H9 (cell line): ENCODE measurements at places on chromosomes 7 and 10. TPM values are rescaled to one million over a fixed set of nuclear protein-coding genes. Genes with fewer than 3 reads are reported as not detected.

Gene CFAP43
- 0.26 and 0.64 TPM in 2 replicates for total RNA-seq

DNA sequence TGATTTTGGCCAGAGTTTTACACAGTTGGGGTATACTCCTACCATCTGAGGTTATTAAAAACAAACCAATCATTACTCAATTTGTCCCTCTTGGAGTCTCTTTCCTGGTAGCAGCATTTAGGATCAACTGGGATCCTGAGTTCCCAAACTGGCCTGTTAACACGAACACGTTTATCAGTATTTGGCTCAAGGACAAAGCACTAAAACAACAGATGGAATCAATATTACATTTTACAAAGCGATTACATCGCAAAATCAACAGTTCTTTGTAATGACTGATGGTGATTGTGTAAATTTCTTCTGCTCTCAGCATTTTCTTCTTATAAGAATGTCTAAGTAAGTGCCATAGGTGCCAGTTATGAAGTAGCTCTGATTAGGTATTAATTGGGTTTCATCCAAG, 582.9 kb upstream of the ANKRD30A start:
- DNase-seq: no peak
- H3K27ac ChIP-seq: no peak overlapping the region
- H3K4me1 ChIP-seq: no peaks in the 10 kb centered on the region

GRCh38 chr10:84493951-84494848, 165.8 kb downstream of the CCSER2 start:
- H3K4me3 ChIP-seq: no peak overlapping the region
- H3K4me1 ChIP-seq: peaks cover 2% of the 10 kb centered on the region; the same call in 1 of the 2 replicates
- DNase-seq: no peak
- H3K27me3 ChIP-seq: no peaks in the 10 kb centered on the region
- peaks cover 32% of the 10 kb centered on the region for H3K36me3 ChIP-seq

GRCh38 chr10:72850861-72851260, 42.7 kb upstream of the OIT3 start:
- no peak for DNase-seq
- H3K36me3 ChIP-seq: peaks cover 26% of the 10 kb centered on the region
- no peaks in the 10 kb centered on the region for H3K27me3 ChIP-seq
- no peaks in the 10 kb centered on the region for H3K4me1 ChIP-seq

- DNase-seq: no peak
- H3K27ac ChIP-seq: no peak overlapping the region
- no peaks in the 10 kb centered on the region for H3K4me1 ChIP-seq
- no peaks in the 10 kb centered on the region for H3K27me3 ChIP-seq
Measured at GRCh38 chr7:71220210-71220695, 88.3 kb downstream of the GALNT17 start.

DNA sequence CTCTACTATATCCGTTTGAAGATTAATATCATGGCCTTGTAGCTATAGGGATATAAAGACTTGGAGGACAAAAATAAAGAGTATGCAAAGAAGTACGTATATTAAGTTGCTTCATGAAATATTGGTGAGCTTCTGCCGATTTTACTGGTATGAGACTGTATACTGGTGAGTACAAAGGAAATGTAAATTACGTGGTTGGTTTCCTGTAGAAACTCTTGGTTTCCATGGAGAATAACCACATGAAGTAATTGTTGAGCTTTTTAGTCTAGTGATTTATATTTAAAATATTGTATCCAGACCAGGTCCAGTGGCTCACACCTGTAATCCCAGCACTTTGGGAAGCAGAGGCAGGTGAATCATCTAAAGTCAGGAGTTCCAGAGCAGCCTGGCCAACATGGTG, 32.2 kb upstream of the GLI3 start:
- DNase-seq: no peak
- H3K27ac ChIP-seq: no peak overlapping the region
- no peaks in the 10 kb centered on the region for H3K27me3 ChIP-seq
- H3K4me1 ChIP-seq: peaks cover 5% of the 10 kb centered on the region; the same call in 1 of the 2 replicates

DNA sequence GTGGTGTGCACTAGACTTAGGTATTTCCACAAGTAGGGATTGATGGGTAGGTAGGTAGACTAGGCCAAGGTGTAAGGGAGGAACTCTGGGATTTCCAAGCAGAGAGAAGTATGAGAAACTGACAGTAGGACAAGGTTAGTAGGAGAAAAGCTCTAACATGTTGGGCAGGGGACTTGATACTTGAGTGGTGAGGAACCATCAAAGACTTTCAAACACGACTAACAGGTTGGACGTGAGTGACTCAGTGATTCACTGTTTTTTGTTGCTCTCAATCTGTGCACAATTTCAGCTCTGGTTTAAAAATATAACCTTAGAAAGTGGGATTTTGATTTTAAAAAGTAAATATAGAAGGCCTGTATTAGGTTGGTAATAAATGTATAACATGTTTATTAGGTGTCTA, 44.4 kb downstream of the KLHDC10 start:
- no peaks in the 10 kb centered on the region for H3K27me3 ChIP-seq
- H3K36me3 ChIP-seq: peaks cover 8% of the 10 kb centered on the region
- H3K27ac ChIP-seq: no peak overlapping the region
- no peaks in the 10 kb centered on the region; the same call in 1 of the 2 replicates for H3K4me1 ChIP-seq

- H3K27ac ChIP-seq: no peak overlapping the region
- H3K27me3 ChIP-seq: no peaks in the 10 kb centered on the region
- no peaks in the 10 kb centered on the region for H3K36me3 ChIP-seq
- no peak for DNase-seq
Measured at GRCh38 chr7:111012799-111013675, 77.9 kb upstream of the LRRN3 start.
